Central memory CD8-positive, alpha-beta T cell (primary cell): ENCODE measurements at places on chromosomes 6 and 20.

DNA sequence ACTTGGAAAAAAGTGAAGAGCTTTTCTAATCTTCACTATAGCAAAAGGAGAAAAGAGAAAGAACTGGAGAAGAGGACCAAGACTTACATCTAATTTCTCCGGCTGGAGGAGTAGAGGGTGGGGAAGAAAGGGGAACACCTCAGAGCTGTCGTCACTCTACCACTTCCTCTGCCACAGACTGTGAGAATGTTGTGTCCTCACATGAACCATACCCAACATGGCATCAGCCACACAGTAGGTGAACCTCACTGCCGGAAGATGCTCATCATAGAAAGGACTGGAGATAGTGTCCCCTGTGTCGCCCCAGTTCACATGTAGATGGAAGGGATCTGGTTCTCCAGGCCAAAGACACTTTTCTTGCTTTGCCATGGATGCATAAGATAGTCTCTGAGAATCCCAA lies 604.4 kb upstream of the NOX3 start:
- no peak for DNase-seq

DNA sequence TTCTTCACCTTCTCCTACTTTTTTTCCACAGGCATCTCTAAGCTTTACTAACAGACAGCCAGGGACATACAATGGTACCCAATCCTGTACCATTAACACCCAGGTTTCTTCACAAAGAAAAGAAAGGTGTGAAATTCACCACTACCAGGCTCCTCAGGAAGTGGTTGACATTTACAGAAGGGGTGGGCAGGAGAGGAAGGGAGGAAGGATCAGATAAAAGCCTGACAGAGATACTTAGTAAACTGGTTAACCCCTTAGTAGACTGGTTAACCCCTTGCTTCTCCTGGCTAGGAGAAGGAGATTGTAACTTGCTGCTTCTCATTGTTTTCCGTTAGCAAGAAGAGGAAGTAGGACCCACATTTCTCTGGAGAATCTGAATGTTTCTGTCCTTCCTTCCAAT lies 7.2 kb downstream of the SAMD3 start:
- DNase-seq: peak; percentile 53

GRCh38 chr20:20365480-20366161 lies 2.3 kb upstream of the INSM1 start:
- no peak for DNase-seq

DNA sequence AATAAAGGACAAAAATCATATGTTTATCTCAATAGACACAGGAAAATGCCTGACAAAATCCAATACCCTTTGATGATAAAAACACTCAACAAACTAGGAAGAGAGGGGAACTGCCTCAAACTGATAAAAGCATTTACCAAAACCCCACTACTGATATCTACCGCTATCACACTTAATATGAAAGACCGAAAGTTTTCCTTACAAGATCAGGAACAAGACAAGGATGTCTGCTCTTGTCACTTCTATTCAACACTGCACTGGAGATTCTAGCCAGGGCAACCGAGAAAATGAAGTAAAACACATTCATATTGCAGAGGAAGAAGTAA lies 25.1 kb downstream of the GZF1 start:
- no peak for DNase-seq

DNA sequence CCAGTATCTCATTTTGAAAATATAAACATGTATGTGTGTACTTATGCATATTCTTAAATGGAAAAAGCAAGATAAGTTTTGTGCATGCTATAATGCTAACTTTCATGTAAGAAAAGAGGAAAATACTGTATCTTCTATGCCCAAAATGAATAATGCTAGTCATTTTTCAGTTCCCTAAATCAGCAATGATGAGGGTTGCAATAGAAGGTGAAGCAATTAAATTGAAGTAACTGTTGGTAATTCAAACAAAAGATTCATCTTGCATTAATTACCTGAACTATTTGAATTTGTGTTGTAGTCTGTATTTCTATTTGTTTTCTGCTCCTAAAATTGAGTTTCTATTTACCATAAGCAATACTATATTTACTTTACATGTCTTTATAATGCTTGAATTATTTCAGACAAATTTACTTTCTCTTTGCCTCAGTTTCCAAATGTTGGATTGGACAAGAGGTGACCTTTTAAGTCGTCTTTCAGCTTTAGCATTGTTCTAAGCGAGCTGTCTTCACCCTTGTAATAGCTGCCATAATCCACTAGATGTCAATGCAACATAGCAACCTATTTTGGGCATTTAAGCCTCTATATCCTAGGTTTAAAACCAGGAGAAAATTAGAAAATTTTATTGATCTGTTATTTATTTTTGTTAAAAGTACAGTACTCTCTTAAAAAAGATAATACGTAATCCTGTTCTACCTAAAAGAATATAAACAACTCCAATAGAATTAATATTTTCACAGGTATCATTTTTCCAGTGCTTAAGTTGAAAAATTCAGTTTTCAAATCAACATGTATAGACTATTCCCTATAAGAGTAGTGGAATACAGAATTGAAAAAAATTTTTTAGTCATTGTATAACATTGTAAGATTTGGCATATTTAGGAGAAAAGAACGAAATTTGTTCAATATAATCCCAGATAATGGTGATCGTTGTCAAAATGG lies 52.3 kb upstream of the IFNGR1 start:
- DNase-seq: no peak

GRCh38 chr6:23244300-23244699 lies 674.9 kb downstream of the HDGFL1 start:
- DNase-seq: no peak

- no peak for DNase-seq
Observed at GRCh38 chr6:28383235-28384142, 16.1 kb downstream of the ZSCAN12 start.

GRCh38 chr6:551405-551804 lies 105.5 kb downstream of the HUS1B start:
- DNase-seq: no peak

- no peak for DNase-seq
Observed at GRCh38 chr6:98530732-98531131, 303.6 kb upstream of the POU3F2 start.

GRCh38 chr6:99013661-99014060 lies 65.9 kb upstream of the FBXL4 start:
- DNase-seq: no peak

- no peak for DNase-seq
Observed at GRCh38 chr20:50611128-50611810, 80.1 kb downstream of the RIPOR3 start.

DNA sequence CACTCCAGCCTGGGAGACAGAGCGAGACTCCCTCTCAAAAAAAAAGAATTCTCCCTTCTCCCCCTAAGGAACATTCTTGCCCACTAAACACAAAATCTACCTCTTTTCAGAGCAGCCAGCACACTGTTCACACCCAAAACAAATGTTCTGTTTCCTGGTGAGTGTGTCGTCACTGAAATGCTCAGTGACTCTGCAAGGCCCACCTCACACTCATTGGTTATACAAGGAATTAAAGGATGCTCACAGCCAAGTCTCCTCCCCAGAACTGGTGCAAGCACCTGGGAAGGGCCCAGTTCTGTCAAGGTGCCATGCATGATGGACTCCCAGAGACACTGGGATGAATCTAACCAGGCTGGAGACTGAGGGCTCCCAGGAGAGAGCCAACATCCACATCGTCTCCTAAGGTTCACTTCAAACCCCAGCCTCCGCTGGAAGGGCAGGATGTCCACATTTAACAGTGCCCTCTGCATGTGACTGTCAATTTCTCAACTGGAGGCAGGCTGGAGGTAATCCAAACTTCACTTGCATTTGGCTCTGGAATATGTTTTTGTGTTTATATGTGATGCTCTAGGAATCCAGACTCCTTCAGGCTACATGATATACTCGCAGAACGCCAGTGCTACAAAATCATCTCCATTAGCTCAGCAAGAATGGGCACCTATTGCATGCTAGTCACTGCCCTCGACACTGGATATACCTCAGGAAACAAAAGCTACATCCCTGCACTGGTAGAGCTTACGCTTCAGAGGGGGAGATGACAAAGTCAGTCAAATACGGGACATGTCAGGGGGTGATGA lies 7.1 kb downstream of the RRBP1 start:
- no peak for DNase-seq

GRCh38 chr6:95848717-95849116 lies 167.1 kb upstream of the FUT9 start:
- no peak for DNase-seq

DNA sequence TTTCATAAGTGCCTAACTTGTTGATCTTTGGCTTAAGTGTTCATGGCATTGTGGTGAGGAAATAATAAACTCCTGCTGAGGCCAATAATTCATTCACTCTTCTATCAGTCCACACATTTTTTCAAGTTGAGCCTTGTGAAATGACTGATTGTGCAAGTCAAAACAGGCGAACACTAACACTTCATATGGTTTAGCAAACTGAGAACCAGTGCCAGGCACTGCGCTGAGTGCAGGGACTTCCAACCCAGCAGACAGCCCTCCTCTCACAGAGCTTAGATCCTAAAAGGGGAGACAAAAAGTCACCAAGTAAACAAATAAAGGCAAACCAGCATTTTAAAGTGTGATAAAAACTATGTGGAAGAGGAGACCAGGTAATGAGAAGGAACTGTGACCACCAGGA lies 435.0 kb downstream of the PTPRT start:
- no peak for DNase-seq

DNA sequence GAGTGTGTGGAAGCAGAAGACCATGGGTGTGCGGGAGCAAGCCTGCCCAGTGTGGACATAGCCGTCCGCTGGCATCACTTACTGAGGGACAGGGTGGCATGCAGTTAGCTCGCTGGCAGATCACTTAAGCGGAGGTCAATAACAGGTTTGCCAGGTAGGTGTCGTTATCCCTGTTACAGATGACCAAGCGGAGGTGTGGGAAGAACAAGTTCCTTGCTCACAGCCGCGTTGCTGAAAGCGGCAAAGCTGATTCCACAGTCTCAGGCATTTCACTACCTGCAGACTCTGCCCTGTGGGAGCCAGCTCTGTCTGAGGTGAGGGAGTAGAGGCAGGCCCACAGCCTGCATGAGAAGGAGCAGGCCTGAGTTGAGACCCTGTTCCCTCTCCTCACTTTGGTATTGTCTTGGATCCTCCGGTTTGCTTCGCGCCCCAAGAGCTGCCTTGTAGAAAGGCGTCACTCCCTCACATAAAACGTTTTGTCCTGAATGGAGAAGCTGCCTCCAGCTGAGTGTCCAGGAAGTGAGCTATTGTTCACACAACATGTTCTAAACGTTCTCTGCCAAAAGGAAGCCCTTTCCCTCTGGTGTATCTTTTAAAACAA lies 96.9 kb downstream of the TCP11 start:
- no peak for DNase-seq

DNA sequence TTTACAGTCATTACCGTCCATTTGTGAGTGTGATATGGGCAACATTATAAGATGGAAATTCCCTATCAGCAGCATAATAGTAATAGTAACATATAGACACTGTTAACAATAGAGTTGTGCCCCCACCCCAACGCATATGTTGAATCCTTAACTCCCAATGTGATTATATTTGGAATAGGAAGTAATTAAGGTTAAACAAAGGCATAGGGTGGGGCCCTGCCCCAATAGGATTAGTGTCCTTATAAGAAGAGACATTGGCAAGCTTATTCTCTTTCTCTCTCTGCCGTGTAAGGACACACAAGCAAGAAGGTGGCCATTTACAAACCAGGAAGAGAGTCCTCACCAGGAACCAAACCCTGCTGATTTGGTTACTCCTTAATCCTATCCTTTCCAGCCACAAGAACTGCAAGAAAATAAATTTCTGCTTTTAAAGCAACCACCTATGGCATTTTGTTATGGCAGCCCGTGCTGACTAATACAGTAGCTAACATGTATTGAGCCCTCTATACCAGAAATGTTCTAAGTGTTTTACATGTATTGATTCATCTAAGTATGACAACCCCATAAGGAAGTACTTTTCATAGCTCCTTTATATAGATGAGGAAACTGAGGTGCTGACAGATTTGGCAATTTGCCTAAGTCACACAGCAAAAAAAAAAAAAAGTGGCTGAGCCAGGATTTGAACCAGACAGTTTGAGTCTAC lies 114.2 kb downstream of the BCAS1 start:
- no peak for DNase-seq

DNA sequence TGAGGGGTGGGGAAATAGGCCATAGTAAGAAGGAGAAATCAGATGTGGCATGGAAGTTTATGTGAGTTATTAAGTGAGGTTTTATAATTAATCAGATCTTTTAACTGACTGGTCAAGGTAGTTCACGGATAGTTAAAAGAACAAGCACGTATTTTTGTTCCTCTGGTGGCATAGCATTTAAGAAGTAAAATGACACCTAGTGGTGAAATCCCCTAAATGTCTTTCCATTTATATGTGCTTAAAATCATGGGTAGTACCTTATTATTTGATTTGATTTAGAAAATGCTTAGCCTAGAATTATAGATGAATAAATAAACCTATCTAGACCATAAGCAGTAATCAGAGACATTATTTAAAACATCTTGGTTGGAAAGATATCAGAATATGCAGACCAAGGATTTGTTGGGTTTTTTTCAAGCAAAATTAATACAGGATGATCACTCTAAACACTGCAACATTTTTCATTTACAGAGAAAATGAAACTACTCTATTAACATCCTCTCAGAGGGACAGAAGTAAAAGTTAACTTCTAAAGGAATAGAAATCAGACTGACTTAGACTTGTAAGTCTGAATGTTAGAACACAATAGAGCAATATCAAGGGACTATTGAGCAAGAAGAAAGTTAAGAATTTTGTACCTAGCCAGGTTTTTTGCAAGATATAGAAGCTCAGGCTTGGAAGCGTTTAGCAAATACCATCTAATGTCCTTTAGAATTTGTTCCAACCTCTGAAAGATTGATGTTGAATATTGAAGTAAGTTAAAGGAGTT lies 81.1 kb downstream of the STXBP5 start:
- no peak for DNase-seq

DNA sequence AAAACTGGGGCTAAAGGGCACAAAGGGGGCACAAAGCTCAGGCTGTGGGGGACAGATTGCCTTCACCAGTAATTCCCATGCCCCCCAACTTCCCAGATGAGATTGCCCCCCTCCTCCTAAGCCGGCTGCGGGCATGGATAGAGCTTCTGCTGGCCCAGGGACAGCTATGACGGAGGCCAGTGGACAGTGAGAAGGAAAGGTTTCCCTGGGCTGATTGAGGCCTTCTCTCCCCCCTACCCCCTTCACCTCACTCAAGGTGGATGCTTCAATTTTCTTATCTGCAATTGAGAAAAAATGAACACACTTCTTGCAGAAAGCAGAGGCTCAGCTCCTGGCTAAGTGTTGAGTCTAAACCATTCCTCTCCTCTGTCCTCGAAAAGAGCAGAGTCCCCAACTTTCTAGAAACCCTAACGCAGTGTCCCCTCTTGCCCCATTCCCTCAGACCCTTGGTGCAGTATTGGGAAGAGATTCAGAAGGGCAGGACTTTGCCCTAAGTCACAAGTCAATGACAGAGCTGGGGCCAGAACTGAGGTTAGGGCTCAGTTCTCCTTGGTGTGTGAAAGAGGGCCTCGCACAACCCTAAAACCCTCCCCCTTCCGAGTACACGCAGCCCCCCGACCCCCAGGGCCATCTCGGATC lies 808 bp downstream of the SDC4 start:
- no peak for DNase-seq

DNA sequence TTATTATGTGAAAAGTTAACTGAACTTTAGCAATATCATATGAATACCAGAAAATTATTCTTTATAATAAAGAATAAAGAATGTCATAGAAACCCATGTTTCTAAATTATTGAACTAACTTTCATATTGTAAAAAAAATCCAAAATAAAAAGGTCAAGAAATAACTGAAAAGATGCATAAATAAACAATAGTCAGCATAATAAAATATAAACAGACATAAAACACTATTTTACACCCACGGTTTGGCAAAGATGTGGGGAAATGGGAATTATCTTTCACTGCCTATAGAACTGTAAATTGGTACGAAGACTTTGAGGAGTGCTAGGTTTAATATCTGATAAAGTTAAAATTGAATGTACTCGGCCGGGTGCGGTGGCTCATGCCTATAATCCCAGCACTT lies 34.7 kb upstream of the CTAGE9 start:
- DNase-seq: no peak
